ENCODE measurements at places on chromosomes 3 and 15.
A peak's percentile ranks its signal among the peaks of the same experiment; 100 is the strongest.

DNA sequence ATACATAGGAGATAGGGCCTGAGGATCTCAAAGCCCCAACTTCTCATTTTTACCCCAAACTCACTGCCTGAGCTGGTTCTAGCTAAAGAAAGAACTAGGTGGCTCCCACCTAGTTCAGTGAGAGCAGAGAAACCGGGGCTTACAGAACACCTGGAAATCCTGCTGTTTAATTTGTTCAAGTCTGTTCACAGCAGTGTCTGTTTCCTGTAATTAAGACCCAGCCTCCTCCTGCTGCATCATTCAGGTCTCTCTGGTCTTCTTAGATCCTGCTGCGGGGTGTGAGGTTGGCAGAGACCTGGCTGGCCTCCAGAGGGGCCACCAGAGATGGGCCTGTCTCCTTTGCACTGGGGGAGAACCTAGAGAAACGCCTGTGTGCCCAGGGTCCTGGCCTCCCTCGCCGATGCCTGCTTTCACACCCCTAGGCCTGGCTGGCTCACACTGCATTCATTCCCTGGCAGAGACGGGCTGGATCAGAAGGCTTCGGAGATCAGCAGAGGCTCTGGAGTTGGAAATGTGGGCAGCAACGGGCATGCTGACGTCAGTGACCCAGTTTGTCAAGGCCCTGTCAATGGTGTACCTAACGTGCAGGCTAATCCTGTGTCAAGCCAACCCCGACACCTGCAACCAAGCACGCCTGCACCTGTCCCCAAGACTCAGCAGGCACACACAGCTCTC lies 4.9 kb upstream of the CHRNA3 start:
- DNase-seq: no peak

DNA sequence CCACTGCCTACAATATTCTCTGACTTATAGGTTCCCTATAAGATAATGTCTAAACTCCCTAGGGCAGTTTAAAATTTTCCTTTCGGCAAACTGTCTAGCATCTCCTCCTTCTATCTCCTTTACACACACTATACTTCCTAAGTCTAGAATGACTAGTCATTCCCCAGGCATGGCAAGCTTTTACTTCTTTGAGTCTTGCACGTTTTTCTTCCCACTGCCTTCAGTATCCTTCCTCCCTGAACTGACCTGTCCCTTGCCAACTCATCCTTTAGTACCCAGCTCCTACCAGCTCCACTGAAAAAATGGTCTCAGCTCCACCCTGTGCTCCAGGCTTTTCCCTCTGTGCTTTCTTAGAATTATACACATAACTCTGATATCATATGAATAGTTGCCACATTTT lies 93.8 kb upstream of the KBTBD8 start:
- DNase-seq: no peak

DNA sequence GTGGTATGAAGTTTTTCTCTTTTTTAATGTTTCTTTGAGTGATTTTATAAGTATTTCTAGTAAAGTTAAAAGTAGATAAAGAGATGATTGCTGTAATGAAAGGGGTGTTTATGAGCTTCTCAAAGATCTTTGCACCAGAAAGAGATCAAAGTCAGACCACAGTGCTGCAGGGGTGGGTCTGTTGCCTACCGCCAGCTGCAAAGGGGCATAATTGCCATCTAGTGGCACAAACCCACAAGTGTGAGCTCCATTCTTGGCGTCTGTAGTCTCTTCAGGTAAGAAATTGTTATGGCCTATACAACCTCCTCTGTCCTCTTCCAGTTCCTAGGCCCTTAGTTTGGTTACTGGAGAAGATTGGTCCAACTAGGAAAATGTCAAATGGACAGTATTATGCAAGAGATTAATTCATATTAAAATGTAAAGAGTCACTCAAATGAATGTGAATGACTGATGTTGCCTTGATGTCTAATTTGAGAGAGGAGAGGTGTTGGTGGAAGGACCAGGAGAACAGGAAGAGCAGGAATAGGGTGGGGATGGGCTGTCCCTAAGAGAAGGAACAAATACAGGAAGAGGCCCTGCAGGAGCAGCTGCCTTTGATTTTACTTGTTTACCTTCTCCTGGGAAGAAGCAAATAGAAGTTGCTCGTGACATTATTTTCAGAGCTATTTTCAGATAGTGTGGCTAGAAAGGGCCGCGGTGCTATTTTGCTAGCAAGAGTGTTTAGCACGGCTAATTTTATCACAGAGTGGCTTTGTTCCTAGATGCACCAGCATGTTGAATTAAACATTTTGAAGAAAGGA lies 53.0 kb upstream of the GSK3B start:
- DNase-seq: no peak

DNA sequence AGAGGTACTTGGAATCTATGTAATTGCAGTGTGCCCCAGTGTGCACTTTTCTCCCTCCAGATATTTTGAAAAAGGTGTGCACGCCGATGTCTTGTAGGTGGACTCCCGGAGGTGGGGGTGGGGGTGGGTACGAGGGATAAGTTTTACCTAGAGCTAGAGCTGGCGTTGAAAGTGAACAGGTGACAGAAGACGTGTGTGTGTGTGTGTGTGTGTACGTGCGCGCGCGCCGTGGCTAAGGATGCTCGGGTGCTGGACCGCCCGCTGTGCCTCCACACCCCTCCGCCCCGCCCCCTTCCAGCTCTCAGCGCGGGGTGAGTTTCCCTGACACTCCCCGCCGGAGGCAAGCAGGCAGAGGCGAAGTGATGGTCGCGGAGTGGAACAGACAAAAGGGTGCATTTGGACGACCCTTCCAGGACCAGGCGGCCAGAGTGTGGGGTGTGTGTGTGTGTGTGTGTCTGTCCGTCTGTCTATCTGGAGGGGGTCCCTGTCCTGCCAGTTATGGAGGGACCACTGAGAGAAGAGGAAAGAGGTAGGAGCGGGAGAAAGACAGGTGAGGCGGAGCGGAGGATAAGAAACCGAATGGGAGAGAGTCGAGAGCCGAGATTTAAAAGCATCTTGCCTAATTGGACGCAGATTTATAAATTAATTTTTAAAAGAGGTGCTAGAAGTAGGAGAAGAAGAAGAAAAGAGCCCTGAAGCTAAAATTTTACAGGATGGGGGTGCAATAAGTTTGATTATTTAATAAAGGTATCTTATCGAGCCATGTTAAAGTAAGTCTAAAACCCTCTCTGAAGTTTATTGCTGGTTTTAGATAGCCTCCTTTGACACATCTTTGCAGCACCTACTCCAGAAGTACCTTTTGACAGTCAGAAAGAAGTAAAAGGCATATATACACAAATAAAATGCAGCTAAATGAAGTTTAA lies 335.8 kb upstream of the THRB start:
- no peak for DNase-seq

DNA sequence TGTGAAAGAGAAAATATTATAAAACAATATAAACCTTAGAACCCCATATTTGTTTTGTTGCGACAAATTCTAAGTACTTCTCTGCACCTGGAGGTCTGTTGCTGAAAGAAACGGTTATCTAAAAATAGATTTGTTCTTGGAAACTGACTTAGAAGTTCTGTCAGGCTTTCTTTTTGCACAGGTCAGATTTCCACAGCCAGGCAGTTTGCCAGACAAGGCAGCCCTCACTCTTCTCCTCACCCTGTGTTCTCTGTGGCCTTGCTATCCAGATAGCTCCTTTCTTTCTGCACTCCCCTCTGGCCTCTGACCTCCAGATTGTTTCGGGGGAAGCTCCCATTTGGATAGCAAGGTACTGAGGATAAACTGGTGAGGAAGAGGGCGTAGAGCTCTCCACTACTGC lies 413.3 kb upstream of the ONECUT1 start:
- no peak for DNase-seq

DNA sequence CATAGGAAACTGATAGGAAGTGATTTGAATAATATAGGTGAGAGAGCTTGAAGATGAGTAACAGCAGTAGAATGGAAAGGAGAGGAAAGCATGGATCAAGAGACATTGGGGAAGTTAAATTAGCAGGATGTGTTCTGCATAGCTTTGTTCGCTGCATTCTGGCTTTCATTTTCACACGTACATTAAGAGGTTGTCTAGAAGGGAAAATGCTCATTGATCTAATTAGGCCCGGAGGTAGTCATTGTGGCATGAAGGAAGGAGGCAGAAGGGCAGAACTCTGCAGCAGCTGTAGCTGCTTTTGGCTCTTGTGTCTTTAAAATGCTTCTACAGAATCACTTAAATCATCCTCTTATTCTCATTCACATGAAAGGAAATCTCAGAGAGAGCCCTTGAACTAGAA lies 40.3 kb downstream of the KCNAB1 start:
- DNase-seq: no peak

DNA sequence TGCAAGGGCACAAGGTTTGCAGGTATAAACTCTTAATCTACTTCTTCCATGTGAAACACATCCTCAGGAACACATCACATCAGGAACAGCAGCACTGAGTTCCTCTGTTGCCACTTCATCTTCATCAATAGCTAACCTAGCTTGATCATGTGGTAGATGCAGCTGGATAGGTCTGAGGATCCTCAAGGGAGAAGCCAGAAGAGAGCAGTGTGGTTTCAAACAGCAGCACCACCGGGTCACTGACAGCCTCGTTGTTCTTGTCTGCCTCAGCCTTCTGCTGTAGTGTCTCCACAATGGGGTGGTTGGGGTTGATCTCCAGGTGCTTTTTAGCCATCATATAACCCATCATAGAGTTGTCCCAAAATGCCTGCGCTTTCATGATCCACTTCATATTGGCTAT lies 58.8 kb downstream of the ADAM10 start:
- no peak for DNase-seq

DNA sequence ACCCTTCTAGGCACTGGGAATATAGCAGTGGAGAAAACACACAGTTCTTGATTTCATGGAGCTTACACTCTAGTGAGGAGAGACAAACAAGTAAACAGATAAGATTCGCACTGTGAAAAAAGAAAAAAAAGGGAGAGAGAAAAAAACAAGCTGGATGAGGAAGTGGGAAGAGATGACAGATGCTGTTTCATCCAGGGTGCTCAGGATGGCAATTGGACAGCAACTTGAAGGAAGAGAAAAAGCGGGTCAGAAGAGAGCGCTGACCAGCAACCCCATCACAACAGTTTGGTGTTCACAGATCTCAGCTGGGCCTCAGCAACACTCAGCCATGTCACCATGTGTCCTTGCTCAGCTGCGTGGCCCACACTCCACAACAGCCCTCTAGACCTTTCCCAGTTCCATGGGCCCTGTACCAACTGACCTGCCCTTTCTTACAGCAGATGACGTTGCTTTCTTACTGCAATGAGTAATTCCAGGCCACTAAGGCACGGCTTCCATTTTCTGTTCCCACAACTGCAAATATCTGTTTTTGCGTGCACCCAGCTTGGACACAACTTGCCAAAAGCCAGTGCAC lies 230.8 kb downstream of the MEX3B start:
- DNase-seq: no peak

GRCh38 chr3:108818404-108818803 lies 4.2 kb upstream of the TRAT1 start:
- peak; percentile 48 for DNase-seq
